ENCODE measurements at places on chromosomes 1 and 21.
A peak's percentile ranks its signal among the peaks of the same experiment; 100 is the strongest.

- DNase-seq, result no peak
Measured at GRCh38 chr1:167808690-167809089, 86.9 kb downstream of the MPZL1 start.

DNA sequence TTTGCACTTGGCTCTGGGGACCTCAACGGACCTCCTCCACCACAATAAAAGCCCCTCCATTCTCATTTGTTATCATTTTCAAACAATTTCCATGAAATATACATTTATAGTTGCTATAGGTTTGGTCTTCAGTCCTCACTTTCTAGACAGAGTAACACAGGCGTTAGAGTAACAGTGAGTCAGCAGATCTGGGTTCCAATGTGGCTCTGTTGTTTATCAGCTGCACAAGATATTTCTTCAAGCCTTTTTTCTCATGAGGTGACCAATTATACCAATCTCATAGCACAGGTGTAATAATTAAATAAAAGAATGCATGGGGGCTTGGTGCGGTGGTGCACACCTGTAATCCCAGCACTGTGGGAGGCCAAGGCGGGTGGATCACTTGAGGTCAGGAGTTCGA is 32.8 kb upstream of the PSMB2 start:
- no peak for DNase-seq

GRCh38 chr1:222975472-222976122 is 160.8 kb downstream of the DISP1 start:
- DNase-seq, result no peak

GRCh38 chr21:44521301-44521927 is 18.6 kb downstream of the KRTAP10-1 start:
- no peak for DNase-seq

- no peak for DNase-seq
Measured at GRCh38 chr1:34235594-34235993, 58.9 kb downstream of the C1orf94 start.

DNA sequence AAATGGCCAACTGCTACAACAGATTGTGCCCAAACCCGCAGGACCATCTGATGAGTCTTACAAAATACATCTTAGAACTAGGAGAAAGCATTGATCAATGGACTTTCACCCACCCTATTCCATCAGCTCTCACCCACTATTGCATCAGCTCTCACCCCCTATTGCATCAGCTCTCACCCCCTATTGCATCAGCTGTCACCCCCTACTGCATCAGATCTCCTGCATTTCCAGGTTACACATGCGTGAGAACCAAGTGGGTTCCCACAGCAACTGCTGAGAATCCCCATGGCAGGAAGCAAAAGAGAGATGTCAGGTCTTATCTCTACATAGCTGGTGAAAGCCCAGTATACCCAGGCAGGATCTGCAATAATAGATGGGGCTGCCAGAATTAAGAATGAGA is 533.5 kb downstream of the LTN1 start:
- no peak for DNase-seq

GRCh38 chr21:41953831-41954653 is at the start of gene C2CD2:
C2CD2 (minus strand) TSS chr21:41954018; CDS start chr21:41953648, 370 bp downstream.
- peak; percentile 38 for DNase-seq

DNA sequence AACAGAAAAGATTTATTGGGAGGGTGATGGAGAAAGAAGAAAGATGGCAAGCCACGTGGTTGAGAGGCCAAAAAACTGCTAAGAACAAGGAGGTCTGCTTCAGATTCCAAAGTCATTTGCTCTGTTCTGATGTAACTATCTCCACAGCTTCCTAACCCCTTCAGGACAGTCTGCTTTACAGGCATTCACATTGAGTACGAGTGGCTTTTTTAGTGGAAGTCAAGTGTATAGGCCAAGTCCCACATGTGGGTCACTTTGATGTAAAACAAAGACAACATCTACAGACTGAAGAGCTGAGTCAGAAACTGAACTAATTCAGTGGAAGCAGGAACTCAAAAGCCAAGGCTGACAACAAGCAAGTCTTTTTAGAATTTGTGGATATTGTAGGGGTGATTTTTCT is 128.7 kb upstream of the F3 start:
- no peak for DNase-seq

GRCh38 chr1:54806931-54807611 is 5.9 kb upstream of the TTC22 start:
- DNase-seq, result no peak

GRCh38 chr1:212667223-212668139 is 32.2 kb downstream of the BATF3 start:
- DNase-seq, result no peak

DNA sequence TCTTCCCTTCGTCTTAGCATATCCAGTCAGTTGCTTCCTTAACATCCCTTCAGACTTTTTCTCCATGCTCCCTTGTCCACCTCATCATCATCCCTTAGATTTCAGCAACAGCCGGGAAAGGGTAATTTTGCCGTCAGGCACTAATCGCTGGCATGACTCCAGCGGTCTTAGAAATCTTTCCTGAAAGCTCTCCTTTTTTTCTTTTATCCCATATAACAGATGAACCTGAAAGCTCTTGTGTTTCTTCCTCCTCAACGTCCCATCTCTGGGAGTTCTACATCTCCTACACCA is 10.4 kb upstream of the BOLA1 start:
- no peak for DNase-seq

GRCh38 chr21:16084776-16085364 is 355.1 kb downstream of the USP25 start:
- DNase-seq, result no peak

GRCh38 chr1:248924696-248925532 is 18.9 kb downstream of the PGBD2 start:
- DNase-seq, result peak; percentile 65

DNA sequence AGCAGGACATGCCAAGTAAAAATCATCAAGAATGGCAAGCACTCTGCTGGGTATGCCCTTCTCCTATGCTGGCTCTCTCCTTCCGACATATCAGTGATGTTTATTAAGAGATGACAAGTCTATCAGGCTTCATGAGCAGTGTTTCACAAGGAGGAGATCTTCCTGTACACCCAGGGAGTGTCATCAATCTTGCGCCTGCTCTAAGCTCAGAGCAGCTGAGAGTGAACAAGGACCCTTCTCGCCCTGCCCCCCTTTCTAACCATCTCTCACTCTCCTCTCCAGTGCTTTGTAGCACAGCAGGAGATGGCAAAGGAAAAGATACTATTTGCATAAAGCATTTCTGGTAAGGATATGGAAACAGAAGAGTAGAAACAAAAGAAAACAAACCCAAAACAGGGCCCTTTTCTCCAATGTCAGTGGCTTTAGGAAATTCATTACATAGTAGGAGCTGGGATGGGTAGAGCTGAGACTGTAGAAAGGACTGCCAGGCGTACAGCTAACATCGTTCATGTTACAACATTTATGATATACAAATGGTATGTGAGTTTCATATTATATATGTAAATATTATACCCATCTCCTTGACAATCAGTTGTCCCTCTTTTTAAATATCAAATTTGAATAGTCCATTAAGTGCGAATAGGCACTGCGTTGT is 201.7 kb downstream of the NUF2 start:
- DNase-seq, result no peak

DNA sequence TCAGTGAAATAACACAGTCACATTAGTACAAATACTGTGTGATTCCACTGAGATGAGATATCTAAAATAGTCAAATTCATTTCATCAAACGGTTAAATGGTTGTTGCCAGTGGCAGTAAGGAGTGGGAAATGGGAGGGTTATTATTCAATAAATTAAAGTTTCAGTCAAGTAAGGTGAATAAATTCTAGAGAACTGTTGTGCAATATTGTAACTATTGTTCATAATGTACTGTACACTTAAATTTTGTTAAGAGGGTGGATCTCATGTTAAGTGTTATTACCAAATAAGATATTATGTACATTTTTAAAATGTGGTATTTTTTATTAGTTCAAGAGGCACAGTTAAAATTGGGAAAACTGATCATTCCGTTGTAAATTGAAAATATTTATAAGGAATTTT is 463.3 kb upstream of the BRINP3 start:
- no peak for DNase-seq

DNA sequence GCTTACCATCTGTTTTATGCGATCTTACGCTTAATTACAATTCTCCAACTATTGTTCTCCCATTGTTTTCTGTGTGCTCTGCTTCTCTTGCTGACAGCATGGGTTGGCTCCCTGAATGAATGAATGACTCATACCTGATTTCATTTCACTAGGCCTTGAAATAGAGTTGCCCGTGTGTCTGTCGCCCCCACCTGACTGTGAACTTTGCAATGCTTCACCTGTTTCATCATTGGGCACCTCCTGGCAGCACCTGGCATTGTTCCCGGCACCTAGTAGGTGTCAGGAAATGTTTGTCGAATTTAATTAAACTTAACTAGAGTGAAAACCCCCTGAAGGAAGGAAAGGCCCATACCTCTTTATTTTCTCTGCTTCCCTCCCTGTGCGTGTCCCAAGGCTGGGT is 120.5 kb upstream of the KLHDC7A start:
- DNase-seq, result no peak

DNA sequence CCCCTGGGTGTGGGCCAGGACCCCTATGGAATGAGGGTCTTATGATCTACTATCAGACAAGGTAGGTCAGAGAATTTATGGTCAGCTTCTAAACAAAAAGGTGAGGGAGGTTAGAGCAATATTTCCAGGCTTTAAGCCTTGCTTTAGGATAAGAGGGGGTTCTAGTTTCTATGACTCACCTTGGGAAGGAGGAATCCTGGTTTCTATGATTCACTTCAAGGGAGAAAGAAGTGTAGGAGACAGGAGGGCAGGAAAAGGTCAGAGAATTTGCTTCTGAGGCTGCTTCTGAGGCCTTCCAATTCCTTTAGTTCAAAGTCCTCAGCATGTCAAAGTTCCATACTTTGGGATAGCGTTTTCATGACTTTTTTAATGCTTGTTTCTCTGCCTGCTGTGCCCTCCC is 35.2 kb downstream of the RGL1 start:
- no peak for DNase-seq

GRCh38 chr1:181485287-181486097 is 2.2 kb downstream of the CACNA1E start:
- peak; percentile 40 for DNase-seq

GRCh38 chr1:206706298-206706791 is 21.6 kb downstream of the MAPKAPK2 start:
- DNase-seq, result peak; percentile 86

DNA sequence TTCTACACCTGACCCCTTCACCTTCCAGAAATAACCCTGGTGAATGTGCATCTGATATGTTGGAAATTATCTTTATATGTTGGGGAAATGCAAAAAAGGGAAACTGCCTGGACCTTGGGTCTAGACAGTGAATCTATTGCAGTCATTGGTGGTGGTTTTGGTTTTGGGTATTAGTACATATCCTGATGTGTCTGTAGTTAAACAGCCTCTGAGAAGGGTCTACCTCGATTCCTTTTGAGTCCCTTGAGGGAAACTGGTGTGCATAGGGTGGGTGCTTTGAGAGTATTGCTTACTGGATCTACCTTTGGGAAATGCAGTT is 127.3 kb upstream of the KIAA0040 start:
- DNase-seq, result no peak

DNA sequence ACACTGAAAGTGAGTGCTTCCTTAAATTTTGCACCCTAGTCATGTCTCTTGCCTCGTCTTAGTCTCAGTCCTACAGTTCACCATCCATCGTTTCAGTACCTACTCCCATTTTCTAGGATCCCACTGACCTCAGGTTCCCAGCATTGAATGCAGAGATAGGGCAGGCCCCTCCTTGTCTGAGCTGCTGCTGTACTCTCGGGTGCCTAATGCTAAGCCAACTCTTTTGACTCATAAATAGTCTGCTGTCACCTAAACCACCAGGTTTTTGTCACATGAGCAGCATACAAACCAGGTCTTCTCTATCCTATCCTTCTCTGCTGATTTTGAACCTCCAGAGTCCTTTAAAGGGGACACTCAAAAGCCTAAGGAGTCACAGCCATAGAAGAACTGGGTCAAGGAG is 3.0 kb downstream of the ARHGAP30 start:
- DNase-seq, result peak; percentile 33

- peak; percentile 83 for DNase-seq
Measured at GRCh38 chr1:201480231-201481003, 11.4 kb upstream of the PHLDA3 start.

GRCh38 chr1:204837440-204838084 is 33.1 kb upstream of the NFASC start:
- peak; percentile 31 for DNase-seq

DNA sequence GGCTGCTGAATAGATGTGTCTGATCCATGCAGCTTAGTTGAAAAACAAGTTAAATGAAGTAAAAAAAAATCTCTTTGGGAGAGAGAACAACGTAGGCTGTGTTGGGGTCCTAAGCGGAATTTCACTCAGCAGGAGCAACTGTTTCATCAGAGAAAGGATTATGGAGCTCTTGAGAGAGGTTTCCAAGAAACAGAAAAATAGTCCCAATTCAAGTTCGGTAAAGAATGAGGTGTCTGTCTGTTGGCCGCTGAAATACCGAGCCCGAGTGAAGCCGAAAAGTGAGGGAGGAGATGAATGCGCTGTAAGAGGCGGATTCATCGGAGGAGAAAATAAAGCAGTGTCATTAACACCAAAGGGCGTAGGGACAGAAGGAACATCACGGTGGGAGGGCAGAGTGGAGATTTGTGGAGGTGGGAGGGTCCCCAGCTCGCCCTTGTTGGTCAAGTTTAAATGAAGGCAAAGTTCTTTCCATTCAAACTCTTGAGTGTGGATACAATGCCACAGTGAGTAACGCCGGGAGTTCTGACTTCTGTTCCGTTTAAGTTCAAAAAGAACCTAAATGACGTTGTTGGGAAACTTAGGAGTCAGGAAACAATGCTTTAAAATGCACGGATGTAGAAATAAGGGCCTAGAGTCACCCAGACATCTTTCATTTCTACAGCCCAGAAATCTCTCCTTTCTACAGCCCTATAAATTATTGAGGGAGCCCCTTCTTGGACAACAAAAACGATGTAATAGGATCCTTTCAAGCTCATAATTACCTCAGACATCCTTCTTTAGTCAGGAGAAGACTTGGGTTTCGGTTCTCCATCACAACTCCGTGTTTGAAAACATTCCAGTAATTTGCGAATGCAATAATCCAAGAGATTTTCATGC is 15.6 kb upstream of the SLC45A1 start:
- no peak for DNase-seq

DNA sequence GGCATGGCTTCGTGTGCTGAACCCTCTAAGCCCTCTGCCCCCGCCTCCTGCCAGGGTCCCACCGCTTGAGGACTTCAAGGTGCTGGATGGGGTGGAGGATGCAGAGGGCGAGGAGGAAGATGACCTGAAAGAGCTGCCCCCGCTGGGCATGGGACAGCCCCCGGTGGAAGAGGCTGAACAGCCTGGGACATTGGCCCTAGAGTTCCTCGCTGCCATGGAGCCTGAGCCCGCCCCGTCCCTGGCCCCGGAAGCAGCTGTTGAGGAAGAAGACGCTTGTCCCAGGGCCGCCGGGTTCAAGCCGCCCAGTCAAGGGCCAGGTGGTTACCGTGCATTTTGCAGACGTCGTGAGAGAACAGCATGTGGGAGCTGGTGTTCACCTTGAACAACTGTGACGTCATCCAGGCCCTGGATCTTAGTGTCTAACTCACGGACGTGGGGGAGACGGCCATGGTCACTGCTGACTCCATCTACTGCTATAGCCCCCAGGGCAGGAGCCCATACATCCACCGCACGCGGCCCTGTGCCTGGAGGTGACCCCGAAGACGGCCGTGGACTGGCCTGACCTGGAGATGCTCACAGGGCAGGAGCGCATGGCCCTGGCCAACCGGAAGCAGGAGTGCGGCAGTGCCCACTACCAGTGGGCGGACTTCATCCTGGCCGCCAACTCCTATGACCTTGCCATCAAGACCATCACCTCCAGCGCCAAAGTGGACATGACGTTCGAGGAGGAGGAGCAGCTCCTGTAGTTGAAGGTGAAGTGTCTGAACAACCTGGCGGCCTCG is 90.1 kb downstream of the PPP1R12B start:
- no peak for DNase-seq
